Fibroblast of mammary gland (primary cell): ENCODE measurements at places on chromosomes 7 and 10.

GRCh38 chr10:112985690-112986543 is 35.9 kb downstream of the TCF7L2 start:
- peak; percentile 83 for DNase-seq

GRCh38 chr7:144997512-144997911 is 161.7 kb upstream of the TPK1 start:
- no peak for DNase-seq

- DNase-seq = no peak
Measured at GRCh38 chr7:116806046-116806944, 56.1 kb upstream of the CAPZA2 start.

GRCh38 chr7:46814516-46815250 is 767.2 kb downstream of the TNS3 start:
- DNase-seq = peak; percentile 20

DNA sequence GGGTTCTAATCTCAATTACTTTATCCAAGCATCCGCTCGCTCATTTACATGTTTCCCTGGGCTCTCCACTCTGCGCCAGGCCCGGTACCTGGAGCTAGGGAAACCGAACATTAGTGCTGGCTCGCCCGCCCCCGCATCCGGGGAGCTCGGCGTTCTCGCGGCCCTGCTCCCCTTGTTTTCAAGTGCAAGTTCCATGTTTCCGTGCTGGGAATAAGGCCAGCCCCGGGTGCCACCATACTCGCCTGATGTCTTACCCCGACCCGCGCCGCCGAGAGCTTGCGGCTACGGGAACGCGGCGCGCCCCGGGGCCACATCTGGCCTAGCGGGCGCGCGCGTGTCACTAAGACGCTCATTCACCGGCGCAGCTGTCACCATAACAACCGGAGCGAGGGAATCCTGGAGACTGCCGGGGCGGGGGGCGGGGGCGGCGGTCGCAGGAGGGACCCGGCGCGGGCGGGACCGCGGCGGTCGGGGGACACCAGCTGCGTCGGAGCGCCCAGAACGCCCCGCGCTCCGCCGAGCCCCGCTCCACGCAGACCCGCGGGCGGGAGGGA is at the start of gene NEURL1:
TSS of gene NEURL1 (plus strand) at position 344 of the 554 bp plus-strand sequence. CDS start 683 bp downstream, outside the sequence.
- no peak for DNase-seq

- no peak for DNase-seq
Measured at GRCh38 chr7:336810-337566, 47.0 kb downstream of the FOXL3 start.

- no peak for DNase-seq
Measured at GRCh38 chr7:3866277-3866676, 565.2 kb downstream of the SDK1 start.

GRCh38 chr10:112269266-112269665 is 13.9 kb upstream of the TECTB start:
- peak; percentile 56 for DNase-seq

DNA sequence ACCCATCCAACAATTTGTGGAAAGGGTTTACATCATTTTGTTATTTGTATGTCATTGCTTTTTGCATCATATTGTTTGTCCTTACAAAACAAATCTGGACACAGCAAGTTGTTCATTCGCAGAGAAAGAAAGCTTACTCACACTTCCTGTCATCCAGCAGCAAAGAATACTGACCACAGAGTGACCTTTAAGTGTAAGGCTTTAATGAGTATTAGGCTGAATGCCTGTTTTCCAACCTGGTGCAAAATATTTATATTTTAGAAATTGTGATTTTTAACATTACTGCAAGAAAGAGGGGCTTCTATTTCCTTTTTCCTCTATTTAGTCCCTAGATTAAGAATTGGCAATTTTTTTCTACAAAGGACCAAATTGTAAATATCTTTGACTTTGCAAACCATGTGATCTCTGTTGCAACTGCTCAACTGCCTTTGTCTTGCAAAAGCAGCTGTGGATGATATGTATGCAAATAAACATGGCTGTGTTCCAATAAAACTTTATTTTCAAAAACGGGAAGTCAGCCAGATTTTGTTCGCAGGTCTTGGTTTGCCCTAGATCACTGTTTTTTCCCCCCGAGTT is 27.8 kb upstream of the ITGB1 start:
- DNase-seq = peak; percentile 97

- DNase-seq = no peak
Measured at GRCh38 chr10:78553792-78554191, 515.0 kb upstream of the ZMIZ1 start.

DNA sequence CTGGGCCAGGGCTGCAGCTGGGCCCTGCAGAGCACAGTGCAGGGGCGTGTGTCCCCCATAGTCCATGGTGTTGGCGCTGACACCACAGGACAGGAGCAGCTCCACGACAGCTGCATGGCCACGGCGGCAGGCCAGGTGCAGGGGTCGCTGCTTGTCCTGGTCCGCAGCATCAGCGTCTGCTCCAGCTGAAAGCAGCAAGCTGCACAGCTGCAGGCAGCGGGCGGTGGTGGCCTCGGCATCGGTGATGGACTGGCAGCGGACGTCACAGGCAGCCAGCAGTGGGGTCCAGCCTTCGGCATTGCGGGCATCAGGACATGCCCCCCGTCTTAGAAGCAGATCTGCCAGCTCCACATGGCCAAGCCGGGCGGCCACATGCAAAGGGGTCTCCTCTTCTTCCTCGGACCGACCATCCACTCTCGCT is 6.0 kb downstream of the ASB10 start:
- no peak for DNase-seq

DNA sequence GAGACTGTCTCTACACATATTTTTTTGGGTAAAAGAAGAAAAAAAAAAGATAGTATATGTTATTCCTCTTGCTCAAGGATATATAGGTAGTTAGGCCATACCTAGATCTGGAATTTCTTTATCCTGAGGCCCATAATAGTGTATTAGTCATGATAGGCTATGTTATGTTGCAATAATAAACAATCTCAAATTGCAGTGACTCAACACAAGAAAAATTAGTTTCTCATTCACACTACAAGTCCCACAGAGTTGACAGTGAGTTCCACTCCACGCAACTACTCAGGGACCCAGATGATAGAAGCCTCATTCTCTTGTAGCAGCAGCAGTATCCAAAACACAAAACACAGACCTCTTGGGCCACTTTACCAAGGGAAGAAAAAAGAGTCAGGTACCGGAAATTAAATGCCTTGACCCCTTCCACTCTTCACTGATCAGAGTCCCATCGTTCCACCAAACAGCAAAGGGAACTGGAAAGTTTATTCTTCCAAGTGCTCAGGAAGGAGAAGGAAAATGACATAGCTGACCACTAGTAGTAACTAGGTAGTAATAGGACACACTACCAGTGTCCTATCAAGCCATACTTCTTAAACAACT is 7.4 kb upstream of the C10orf67 start:
- DNase-seq = peak; percentile 75

DNA sequence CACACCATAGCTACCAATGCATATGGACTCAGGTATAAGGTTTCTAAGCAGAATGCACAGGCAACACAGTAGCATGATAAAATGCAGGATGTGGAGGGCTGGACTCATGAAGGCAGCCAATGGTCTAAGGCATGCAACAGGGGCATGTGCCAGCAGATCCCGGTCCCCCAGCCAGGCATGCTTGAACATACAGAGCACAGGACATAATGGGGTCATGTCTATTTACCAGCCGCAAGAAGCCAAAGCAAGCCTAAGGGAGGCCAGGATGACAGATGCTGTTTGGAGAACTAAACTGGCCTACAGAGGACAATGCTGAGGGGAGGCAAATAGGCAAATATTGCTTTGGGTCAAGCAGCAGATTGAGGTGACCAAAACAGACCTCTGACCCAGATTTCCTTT is 60.0 kb upstream of the PDLIM1 start:
- DNase-seq = no peak

DNA sequence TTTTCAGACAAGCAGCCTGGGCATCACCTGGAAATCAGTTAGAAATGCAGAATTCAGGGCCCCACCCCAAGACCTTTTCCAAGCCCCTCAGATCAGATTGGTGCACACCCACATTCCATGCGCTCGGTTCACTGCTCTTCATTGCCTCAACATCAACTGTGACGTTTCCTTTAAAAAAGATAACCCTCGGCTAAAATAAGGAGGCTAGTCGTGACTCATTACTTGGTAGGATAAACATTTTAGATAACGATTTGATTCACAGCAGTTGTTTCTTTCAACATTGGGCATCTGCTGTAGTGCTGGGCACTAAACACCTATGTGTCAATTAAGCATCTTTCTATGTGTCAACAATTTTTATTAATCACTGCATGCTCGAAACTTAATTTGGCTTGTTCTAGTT is 191.1 kb upstream of the LRGUK start:
- DNase-seq = no peak
